ENCODE measurements at places on chromosomes 6 and 20.

- DNase-seq = no peak
Observed at GRCh38 chr6:117157448-117157847, 107.9 kb upstream of the VGLL2 start.

- no peak for DNase-seq
Observed at GRCh38 chr20:59268870-59269269, 31.5 kb upstream of the EDN3 start.

- DNase-seq = no peak
Observed at GRCh38 chr6:149961728-149962425, 1.9 kb upstream of the ULBP1 start.

GRCh38 chr6:16057446-16057845, 71.4 kb upstream of the MYLIP start:
- no peak for DNase-seq

DNA sequence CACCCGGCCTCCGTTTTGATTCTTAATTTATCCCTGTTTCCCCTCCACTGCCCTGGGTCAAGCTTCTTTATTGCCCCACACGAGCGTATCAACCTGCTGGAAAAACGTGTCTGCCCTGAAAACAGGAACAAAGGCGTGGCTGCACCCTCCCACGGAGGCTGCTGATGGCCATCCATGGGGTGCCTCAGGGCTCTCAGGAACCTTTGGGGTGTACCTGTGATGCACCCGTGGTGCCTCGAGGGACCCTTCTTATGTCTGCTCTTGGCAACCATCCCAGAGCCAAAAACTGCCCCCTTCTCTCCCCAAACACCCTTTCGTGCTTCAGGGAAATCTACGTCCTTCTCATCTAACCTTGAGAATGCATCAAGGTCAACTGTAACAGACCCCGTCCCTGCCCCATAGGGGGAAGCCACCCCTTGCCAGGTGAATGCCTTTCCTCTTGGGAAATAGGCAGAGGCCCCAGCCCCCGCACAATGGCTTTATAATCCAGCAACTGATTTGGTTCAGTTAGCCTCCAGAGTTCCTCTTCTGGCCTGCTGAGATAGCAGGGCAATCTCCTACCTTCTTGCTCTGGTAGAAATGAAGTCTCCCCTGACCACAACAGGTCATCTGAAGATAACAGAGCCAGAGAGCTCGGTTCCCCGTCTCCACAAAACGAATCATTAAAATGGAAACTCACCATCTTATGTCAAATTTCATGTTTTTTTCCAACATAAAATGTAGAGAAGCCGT, 29.4 kb downstream of the PSMG4 start:
- DNase-seq = no peak

DNA sequence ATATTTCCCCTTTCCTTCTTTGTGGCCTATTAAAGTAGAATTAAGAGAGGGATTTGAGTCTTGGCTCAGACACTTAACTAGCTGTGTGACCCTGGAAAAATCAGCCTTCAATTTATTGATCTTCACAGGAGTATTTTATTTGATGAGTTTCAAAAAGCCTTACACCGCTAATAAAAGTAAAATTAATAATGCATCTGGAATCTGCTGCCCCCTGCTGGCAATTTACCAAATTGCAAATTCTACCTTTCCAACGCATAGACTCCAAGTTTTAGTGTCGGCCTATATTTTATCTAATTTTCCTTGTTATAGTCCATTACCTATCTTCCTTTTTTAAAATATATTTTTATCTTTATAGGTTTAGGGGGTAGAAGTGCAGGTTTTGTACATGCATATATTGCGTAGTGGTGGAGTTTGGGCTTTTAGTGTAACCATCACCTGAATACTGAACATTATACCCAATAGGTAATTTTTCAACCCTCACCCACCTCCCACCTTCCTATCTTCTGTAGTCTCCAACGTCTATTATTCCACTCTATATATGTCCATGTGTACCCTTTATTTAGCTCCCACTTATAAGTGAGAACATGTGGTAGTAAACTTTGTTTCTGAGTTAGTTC, 46.3 kb downstream of the GOPC start:
- peak; percentile 9 for DNase-seq

GRCh38 chr6:36779227-36779626, 60.0 kb downstream of the CPNE5 start:
- DNase-seq = no peak

GRCh38 chr20:24698706-24699206, 229.3 kb downstream of the SYNDIG1 start:
- no peak for DNase-seq

DNA sequence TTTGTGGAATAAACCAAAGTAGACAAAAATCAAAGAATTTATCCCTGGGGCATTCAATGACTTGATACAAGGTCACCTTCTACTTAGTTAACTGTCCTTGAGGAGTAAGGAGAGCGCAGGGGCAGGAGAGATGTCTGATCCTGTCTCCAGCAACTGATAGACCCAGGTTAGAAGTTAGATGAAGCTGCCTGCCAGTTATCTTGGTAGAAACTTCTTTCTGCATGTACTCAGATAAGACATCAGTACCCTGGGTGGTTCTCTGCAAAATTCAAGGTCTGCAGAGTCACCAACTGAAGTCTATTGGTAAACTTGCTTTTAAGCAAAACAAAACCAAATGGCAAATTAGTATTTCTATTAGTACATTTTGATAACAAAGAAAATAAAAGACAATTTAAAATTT, 2.7 kb downstream of the SGK1 start:
- DNase-seq = no peak

Data from NCI-H2107 (cell line).